ENCODE measurements at places on chromosomes 11 and 22.

DNA sequence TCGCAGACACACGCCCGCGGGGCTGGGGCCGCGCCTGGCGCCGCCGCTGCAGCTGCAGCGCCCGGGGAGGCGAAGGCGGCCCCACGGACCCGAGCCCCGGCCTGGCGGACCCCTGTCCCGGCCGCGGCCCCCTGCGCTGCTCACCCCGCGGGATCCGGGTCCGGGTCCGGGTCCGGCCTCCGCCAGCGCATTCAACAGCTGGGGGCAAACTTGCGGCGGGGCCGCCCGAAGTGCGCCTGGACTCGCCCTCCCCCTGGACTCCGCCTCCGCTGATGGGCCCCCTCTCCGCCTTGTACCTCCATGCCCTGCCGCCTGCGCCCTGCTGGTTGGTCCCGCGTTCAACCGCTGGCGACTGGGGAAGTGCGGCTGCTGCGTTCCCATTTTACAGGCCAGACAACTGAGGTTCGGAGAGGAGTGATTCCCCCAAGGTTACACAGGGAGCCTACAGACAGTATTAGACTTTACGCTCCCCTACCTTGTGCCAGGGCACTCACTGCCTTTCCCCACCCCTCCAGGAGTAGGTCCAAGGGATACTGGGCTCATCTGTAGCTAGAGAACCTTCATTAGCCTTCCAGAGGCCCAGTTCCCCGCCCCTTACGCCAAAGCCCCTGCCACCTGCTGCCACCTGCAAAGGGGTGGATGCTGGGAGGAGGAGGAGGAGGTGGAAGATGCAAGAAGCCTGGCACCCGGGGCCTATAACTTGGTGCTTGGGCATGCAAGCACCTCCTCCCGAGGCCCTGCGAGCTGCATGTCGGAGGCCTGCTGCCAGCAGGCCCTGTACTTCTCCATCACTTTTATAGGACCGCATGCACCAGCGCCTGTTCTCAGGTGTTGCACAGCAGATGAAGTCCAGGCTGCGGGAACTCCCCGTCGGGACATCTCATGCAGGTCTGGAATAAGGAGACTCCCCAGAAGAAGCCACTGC is 694 bp upstream of the ELFN2 start:
- DNase-seq: no peak

GRCh38 chr11:6397636-6398035 is 7.4 kb downstream of the SMPD1 start:
- DNase-seq: no peak

DNA sequence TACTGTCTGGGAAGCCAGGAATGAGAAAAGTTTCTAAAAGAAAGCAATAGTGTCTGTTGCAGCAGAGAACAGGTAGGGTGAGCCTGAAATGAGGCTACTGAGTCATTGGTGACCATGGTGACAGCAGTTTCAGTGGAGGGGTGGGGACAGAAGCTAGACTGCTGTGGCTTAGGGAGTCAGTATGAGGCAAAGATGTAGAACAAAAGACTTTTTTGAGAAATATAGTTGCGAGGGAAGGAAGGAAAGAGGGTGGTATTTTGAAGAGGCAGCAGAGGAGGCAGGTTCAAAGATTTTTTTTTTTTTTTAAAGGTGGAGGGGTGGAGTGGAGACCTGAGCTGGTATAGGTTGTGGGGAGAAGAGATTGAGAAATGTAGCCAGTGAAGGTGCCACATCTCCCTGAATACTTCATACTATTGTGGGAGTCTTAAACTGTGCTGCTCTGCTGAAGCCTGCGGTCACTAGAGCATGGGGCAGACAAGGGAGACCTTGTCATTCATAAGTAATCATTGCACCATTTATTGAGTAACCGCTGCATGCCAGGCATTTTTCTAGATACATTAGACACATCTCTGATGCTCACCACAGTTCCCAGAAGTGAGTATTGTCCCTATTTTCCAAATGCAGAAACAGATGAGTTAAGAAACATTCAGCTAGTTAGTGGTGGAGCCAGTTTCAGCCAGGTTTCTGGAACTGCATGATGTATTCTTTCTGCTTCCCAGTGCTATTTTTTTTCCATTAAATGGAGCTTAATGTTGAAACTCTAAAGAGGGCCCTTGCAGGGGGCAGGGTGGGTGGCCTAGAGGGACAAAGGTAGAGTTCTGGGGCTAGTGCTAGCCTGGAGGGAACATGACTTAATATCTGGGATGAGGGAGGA is 49.9 kb downstream of the STIM1 start:
- DNase-seq: peak; percentile 25

GRCh38 chr11:56522008-56522407 is 21.0 kb downstream of the OR5M11 start:
- no peak for DNase-seq

DNA sequence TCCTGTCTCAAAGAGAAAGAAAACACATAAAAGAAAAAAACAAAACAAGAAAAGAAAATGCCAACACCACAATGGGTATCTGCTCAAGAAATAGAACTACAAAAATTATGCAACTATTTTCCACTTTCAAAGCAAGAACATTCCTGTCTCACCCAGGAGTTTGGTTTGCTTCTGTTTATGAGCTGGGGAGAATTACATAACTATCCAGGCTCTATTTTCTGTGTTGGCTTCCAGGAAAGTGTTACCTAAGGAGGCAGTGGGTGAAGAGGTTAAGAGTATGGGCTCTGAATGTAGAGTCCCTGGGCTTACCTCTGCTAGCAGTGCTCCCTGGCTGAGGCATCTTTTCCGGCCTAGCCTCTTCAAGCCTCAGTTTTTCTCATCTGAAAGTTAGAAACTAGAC is 426.7 kb downstream of the MIAT start:
- DNase-seq: no peak

- DNase-seq: peak; percentile 67
Observed at GRCh38 chr11:66068154-66068821, 1.8 kb upstream of the PACS1 start.

DNA sequence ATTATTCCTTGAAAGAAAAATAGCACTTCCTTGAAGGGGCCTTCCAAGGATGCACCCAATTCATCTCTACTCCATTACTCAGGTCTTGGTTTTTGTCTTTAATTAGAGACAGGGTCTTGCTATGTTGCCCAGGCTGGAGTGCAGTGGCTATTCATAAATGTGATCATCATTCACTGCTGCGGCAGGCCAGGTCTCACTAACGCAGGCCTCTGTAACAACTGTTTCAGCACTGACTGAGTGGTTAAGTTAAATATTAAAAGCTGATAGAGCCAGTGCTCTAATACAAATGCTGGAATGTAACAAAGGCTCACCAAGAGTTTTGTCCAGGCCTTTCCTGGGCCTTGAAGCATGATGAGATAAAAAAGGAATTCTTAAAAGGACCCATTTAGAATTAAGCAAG is 61.4 kb upstream of the GNAZ start:
- no peak for DNase-seq

- DNase-seq: no peak
Observed at GRCh38 chr11:110184456-110184855, 91.3 kb downstream of the ZC3H12C start.

- DNase-seq: no peak
Observed at GRCh38 chr22:30054067-30054763, 26.0 kb upstream of the HORMAD2 start.

- no peak for DNase-seq
Observed at GRCh38 chr11:67372993-67373647, at the start of gene CLCF1. CLCF1 (minus strand) TSS chr11:67373598; CDS start chr11:67373539, 59 bp downstream.

- no peak for DNase-seq
Observed at GRCh38 chr22:37508431-37508992, 10.7 kb downstream of the CARD10 start.

GRCh38 chr22:45129703-45130524 is 33.8 kb upstream of the NUP50 start:
- DNase-seq: no peak

- no peak for DNase-seq
Observed at GRCh38 chr11:130634961-130635473, 186.6 kb downstream of the ADAMTS15 start.

- no peak for DNase-seq
Observed at GRCh38 chr11:30424321-30424720, 101.4 kb downstream of the ARL14EP start.

GRCh38 chr11:107271425-107271824 is 186.2 kb downstream of the CWF19L2 start:
- DNase-seq: no peak

DNA sequence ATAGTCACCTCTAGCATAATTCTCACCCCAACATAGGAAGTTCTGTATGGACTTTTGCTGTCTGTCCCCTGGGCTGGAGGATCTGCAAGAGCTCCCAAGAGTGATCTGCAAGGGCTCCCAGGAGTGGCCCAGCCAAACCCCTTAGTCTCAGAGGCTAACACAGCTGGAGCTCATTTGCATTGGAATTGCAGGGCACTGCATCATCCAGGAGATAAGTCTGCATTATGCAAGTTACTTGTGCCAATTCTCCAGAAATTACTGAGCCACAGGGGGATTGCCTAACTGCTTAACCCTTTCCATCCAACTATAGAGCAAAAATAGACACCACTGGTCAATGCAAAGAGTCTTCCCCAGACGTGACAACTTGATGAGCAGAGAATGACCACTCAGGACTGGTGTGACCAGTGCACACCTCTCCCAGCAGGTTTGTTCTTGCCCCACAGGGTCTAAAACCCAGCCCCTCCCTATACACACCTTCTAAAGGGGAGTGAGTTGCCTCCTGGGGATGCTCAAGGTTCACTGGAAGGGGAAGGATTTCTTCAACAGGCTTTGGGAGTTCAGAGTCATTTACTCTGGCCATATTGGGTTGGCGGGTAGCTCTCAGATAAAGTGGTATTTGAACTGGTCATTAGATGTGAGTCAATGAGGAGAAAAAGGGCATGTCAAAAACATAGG is 38.4 kb downstream of the POU2AF3 start:
- no peak for DNase-seq

- no peak for DNase-seq
Observed at GRCh38 chr22:37199760-37200108, 11.7 kb upstream of the C1QTNF6 start.

DNA sequence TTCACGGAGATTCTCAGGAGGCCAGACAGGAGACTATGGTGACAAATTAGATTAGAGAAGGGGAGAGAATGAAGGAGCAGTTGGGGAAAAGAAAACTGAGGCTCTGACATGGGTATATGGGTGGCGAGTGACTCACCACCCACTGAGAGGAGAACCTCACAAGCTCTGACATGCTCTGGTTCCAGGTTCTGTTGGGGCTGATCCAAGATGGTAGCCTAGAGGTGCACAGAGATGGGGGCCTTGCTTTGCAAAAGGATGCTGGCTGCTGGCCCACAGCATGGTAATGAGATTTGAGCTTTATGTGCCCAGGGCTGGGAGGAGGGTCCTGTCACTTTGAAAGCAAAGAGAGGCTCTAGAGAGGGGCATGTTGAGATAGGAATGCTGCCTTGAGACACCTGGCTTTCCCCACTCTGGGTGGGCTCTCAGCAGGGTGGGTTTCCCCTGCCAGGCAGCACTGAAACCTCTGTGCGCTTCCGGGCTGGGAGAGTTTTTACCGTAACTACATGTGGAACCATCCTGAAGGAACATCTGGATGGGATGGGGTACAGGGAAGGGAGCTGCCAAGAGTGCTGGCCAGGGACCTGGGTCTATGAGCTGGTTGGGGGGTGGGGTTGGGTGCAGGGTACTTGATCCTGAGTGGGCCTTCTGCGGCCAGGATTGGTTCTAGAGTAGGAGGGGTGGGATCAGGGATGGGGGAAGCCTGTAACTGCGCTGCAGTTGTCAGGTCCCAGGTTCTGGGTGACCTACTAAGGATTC is 1.2 kb upstream of the GRK2 start:
- DNase-seq: no peak

GRCh38 chr11:58586998-58587397 is 8.1 kb downstream of the ZFP91 start:
- no peak for DNase-seq

GRCh38 chr22:49555526-49555925 is 272.1 kb downstream of the BRD1 start:
- DNase-seq: no peak

DNA sequence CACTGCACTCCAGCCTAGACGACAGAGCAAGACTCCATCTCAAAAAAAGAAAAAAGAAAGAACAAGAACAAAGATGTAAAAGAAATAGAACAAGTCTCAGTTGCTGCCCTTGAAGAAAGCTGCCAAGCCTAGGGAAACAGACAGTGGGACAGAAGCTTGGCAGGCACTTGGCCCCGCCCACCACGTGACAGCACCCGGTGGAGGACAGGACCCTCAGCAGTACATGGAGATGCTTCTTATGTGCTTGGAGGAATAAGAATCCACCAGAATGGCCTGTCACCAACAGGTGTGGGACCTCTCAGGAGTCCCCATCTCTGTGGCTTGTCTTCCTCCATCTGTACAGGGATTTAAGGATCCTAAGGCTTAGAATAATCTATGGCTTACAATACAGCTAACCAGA is 7.6 kb upstream of the TMPRSS6 start:
- DNase-seq: no peak

DNA sequence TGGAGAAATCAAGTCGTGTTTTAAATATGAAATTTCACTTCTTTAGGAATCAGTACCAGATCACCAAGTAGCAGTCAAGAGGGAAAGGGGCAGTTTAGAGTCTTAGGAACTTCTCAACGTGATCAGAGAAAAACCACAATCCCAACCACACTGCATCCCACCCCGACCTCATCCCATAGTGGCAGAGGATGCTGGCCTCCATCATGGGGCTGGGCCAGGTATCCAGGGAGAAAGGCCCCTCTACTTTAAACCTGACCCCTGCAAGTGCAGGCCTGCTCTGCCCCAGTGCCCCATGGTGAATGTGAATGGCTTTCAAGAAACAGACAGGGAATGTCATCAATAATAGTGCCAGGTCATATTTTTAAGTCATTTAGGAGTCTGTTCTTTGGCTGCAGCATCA is 12.1 kb downstream of the CHST1 start:
- no peak for DNase-seq

DNA sequence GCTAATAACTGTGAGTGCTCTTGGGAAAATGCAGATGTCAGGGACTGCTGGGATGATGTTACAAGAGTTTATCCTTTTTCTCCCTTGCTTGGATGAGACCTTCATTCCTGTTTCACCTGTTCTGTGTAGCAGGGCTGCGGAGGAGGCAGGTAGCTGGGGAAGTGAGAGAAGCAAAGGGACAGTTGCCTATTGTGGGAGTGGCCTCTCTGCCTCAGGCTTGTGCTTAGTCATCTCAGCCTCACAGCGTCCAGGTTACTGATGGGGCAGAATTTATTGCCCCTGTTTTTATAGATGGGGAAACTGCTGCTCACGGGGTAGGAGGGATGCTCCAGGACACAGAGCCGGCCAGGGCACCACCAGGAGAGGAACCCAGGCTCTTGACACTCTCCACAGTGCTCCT is 1.7 kb downstream of the STX3 start:
- DNase-seq: no peak

DNA sequence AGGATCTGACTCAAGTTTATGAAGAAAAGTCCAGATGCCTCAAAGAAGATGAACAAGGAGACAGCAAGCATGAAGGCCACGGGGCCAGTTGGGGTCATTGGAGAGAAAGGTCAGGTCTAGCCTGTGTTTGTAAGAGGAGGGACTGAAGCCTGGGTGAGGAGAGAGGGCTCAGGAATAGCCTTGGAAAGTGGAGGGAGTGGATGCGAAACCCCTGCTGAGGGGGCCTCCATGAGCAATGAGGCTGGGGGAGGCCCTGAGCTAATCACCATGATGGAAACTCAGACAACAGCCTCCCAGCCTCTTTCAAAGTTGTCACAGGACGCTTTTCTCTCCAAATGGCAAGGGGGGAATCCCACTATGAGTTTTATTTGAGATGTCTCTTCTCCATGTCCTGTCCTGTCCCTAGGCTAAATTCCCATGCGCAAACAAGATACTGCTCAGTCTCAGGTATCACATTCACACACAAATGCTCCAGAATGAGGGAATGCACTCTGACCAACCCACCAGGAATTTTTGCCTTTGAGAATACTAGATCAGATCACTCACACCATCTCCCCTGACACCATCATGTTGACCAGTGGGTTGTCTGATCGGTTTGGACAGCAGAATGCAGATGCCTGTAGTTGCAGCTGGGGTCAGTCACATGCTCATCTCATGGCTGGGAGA is 51.3 kb upstream of the TOP3B start:
- DNase-seq: no peak

Data from stimulated activated CD4-positive, alpha-beta T cell treated with anti-CD3 and anti-CD28 coated beads, Interleukin-1b, Interleukin-23, amount 100 ng/mL, for 4 hours (primary cell).